ENCODE measurements at places on chromosomes 7 and 10.

GRCh38 chr10:93680412-93681047 lies 21.9 kb downstream of the FRA10AC1 start:
- DNase-seq, result no peak

DNA sequence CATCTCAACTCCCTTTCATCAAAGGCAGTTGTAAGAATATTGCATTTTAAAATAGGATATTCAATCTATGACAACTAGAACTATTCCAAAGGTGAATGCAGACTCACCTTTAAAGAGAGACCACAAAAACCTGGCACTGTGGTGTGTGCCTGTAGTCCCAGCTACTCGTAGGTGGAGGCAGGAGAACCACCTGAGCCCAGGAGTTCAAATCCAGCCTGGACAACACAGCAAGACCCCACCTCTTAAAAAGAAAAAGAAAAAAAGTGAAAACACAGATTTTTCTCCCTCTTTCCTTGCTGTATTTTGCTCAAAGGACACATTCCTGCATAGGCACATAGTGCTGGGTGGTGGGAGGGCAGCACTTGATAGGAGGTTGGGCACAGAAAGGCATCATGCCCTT lies 739 bp upstream of the ALDH18A1 start:
- DNase-seq, result no peak

GRCh38 chr10:116772909-116773705 lies 30.7 kb upstream of the HSPA12A start:
- DNase-seq, result no peak

GRCh38 chr10:30902621-30903396 lies 128.9 kb downstream of the ZNF438 start:
- no peak for DNase-seq

DNA sequence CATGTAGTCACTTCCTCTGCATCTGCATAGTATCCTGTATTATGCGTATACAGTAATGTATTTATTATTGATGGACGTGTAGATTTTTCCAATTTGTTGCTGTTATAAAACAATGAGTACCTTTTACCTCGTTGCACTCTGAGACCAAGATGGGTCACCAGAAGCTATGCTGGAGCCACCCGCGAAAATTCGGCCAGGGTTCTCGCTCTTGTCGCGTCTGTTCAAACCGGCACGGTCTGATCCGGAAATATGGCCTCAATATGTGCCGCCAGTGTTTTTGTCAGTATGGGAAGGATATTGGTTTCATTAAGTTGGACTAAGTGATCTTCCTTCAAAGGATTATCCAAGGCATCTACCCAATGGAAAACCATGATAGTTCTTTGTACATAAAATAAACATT lies 1.0 kb downstream of the PSMC2 start:
- DNase-seq, result no peak

DNA sequence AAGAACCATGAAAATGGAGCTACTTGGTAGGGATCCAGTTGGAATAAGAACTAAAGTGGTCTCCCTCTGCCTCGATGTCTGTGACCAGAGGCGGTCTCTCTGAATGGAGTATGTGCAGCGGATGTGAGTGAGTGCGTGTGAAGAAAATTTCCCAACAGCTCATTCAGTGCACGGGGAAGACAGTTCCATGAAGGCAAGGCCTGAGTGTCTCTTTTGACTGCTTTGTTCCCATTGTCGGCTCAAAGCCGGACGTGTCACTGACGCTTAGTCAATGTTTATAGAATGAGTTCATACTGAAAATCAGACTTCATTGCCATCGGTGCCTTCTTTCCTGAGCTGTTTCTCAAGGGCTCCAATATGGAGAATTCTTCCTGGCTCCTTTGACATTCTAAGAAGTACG lies 55.3 kb upstream of the GRB10 start:
- no peak for DNase-seq

GRCh38 chr10:122882766-122883165 lies 3.4 kb upstream of the FAM24B start:
- DNase-seq, result no peak

GRCh38 chr10:24449769-24450310 lies 240.9 kb downstream of the KIAA1217 start:
- no peak for DNase-seq

GRCh38 chr7:41487229-41487940 lies 215.5 kb downstream of the INHBA start:
- no peak for DNase-seq

DNA sequence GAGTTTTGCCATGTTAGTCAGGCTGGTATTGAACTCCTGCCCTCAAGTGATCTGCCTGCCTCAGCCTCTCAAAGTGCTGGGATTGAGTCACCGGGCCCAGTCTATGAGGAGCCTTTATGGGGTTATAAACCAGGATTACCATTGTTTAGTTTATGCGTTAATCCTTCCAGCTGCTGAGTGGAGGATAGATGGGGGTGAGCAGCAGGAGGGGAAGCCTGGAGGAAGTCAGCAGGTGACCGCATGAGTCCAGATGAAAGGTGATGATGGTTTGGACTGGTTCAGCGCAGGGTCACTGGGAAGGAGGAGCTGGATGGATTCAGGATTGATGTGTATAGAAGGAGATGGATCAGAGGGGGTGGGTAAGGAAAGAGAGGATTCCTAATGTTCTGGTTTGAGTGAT lies 197.1 kb downstream of the ADAM12 start:
- no peak for DNase-seq

- no peak for DNase-seq
Measured at GRCh38 chr7:45575501-45576248, 1.5 kb downstream of the ADCY1 start.

DNA sequence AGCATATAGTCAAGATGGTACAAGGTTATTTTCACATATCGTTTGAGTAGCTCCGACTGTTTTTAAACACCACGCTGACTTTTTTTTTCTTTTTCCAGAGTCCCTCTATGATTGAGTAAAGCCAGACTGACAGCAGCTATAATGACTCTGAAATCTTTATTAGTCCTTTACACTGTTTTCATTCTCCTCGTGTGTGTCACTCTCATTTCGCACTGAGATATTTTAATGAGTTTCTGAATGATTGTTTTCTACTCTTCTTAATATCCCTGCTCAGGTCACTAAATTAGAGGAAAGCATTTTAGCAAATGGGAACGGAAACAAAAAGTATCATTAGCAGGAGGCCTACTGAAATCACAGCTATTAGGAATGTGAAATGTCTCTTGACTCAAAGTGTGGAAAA lies 162.3 kb upstream of the MTPN start:
- no peak for DNase-seq

GRCh38 chr10:125778556-125778955 lies 2.9 kb upstream of the MMP21 start:
- DNase-seq, result no peak

GRCh38 chr10:49526619-49527018 lies 12.3 kb downstream of the ERCC6 start:
- no peak for DNase-seq

- no peak for DNase-seq
Measured at GRCh38 chr7:70154521-70155180, 556.4 kb downstream of the AUTS2 start.

GRCh38 chr7:137421366-137421765 lies 77.8 kb upstream of the PTN start:
- DNase-seq, result no peak

DNA sequence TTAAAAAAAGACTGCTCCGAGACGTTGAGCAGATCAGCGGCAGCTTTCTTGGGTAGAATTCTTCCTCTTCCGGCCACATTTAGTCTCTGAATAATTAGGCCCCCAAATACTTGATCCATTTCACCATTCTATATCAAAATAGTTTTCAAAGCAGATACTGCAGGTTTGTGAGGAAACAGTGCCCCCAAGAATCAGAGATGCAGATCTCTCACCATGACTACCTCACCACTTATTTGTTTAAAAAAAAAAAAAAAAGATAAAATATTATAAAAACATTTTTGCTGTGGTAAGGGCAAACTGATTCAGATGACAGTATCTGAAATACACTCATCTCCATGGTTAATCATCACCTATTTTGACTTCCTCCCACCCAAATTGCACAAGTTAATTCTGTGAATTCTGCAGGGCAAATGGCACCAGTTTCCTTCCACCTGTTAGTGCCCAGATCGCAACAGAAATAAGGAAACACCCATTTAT lies 210.4 kb downstream of the FAM107B start:
- DNase-seq, result no peak
